Muscle of arm (tissue), 14 donors: ENCODE measurements at places on chromosomes 2 and 18. TPM values are rescaled to one million over a fixed set of nuclear protein-coding genes. Genes with fewer than 3 reads are reported as not detected.

DNA sequence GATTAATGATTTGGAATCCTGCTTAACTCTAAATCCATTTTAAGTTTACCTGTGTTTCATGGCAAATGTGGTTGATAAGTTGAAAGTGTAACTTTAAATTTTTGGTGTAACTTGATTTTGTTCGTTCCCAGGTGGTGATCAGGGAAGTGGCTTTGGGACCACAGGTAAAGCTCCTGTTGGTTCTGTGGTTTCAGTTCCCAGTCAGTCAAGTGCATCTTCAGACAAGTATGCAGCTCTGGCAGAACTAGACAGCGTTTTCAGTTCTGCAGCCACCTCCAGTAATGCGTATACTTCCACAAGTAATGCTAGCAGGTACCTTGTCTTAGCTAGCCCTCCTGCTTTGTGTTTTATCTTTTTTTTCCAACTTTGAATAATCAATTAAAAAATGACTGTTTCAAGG is 62.8 kb downstream of the AGFG1 start:
- no peak for DNase-seq

DNA sequence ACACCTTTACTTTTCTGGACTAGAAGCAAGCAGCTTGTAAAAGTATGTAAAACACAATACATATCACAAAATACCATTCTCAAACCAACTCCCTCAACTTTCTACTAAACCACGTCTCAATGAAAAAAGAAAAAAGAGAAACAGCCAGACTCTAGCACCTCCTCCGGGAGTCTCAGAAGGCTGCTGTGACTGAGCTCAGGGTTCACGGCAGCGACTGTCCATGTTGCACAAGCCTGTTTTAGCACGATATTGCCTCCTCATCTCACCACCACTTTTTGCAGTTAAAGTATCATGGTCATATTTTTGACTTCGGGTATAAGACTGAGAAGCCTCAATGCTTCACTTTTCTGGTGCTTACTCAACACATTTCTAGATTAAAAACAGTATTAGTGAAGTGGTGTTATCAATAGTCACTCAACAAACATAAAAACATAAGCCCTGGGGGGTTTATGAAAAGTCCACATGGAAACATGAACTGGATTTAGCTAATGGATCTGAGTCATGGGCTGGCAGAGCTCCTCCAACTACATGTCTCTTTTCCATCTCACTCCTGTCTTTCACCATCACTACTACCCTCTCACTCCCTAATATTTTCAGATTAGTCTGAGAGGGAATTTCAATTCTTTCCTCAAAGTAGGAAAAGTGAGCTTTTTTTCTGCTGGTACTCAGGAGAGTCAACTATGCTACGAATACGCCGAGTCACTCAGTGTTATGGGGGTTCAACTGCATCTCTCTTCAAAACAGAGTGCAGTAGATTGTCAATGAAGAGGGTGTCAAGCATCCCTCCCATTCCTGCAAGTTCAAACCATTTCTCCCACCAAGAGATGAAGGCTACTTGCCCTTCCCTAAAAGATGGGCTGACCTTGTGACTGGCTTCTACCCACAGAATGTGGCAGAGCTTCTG is 113.7 kb downstream of the OSR1 start:
- DNase-seq = no peak

GRCh38 chr18:70337139-70337972 is 48.5 kb downstream of the SOCS6 start:
- DNase-seq = no peak

PLCD4 gene
- 28.9 TPM for polyA plus RNA-seq

PASK gene
- 5.9 TPM for polyA plus RNA-seq

C2orf76 gene
- not detected for polyA plus RNA-seq

IGFBP5 gene
- 475 TPM for polyA plus RNA-seq
